ENCODE measurements at places on chromosomes 12 and 14.

GRCh38 chr12:57477710-57478681 lies 1.7 kb downstream of the ARHGAP9 start:
- DNase-seq: no peak

GRCh38 chr14:80784820-80785219 lies 156.7 kb downstream of the CEP128 start:
- DNase-seq: no peak

- no peak for DNase-seq
Measured at GRCh38 chr14:66507181-66507721, 696 bp upstream of the GPHN start.

DNA sequence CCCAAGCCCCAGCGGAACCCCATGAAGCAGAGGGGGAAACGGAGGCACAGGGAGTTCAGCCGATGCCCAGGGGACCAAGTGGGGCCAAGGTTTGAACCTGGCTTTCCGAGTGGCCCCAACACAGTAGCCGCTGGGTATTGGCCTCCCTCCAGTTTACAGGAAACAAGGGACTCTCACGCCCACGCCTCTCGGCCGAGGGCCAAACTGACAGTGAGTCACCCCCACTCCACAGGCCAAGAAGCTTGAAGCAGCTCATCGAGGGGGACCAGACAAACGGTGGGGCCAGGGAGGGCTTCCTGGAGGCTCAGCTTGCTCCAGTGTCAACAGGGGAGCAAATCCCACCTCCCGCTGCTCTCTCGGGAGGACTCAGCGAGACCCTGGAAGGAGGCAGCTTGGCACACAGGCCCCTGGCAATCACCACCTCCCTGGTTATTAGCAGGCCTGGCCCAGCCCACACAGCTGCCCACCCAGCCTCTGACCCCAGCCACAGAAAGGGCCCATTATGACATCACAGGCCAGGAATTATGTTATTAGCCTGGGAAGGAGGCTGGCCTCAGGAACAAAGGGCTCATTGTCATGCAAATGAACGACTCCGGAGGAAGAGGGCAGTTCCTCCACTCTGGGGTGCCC lies 54.6 kb downstream of the NCOR2 start:
- no peak for DNase-seq

- DNase-seq: no peak
Measured at GRCh38 chr12:58433959-58434358, 486.3 kb downstream of the LRIG3 start.

- DNase-seq: no peak
Measured at GRCh38 chr14:70935135-70935534, 27.9 kb downstream of the PCNX1 start.

GRCh38 chr12:93113317-93114006 lies 184.4 kb upstream of the EEA1 start:
- no peak for DNase-seq

DNA sequence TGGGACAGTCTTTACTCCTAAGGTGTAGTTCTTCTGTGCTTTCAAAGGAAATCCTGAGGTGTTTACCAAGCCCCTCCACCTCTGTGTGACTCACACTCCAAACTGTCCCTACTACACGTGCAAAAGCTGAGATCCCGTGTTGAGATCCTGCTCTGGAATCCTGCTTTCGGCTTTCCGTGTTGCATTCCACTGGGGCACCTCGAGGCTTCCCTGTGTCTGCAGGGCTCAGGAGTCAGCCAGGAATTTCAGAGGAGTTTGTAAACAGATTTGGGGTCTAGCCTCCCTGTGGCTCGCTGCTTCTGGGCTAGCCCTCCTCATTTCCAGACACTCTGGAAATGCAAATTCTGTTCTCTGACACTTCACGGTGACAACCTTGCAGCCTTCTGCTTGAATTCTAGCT lies 48.4 kb downstream of the CACNA2D4 start:
- no peak for DNase-seq

DNA sequence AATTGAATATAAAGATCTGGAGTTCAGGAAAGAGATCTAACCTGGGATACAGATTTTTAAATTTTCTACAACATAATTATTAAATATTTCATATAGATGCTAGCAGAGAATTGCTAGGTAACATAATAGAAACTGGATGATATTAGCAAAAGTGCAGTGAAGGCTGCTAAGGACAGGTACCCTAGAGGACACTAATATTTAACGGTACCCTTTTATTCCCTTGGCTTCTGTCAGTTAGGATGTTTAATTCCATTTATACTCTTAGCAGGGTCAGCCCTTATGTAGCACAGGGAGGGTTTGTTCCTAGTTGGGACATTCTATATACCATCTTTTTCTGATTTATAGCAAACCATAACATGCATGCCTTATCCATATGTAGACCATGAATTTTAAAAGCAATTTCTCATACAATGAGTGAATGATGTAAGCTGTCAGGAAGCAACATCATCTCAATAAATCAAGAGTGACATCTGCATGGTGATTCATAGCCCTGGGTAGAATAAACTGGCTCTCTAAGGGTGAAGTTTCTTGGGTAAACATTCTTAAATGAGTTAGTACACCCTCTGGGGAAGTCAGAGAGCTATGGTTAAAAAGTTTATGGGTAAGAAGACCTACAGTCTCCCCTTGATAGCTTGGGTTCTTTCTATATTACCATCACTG lies 404.4 kb upstream of the MGAT4C start:
- DNase-seq: no peak

DNA sequence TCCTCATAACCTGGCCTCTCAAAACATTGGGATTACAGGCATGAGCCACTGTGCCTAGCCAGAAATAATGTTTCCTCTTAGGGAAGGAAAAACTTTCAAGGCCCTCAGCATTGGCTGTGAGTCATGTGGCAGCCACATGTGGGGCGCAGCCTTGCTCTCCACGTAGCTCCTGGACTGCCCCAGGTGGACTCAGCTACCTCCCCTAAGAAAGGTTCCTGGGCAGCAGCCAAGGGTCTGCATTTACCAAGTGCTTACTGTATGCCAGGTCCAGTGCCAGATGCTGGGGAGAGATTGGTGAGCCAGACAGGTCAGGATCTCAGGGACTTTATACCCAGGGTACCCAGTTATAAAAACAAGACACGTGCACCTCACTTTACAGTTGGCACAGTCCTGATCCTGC lies 3.7 kb upstream of the TRPV4 start:
- DNase-seq: no peak

- no peak for DNase-seq
Measured at GRCh38 chr14:102363182-102363943, 622 bp downstream of the TECPR2 start.

GRCh38 chr12:22275843-22276242 lies 58.7 kb downstream of the ST8SIA1 start:
- DNase-seq: no peak

DNA sequence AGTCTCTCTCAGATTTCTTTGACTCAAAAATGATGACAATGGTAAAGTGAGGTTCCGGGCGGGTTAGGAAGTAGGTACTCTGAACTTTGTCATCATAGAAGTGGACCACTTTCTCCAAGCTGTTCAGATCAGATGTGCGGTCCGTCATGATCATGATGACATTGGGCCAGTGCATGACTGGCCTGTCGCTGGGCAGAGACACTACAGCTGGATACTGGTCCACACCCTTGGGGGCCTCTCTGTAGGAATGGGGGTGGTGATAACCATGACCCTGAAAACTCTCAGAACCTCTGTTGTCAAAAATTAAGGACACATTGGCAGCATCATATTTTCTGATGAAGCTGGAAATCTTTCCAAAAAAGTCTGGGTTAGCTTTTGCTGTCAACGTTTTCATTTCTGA lies 28.2 kb downstream of the KICS2 start:
- no peak for DNase-seq

GRCh38 chr12:99946131-99946530 lies 38.6 kb downstream of the ANKS1B start:
- no peak for DNase-seq
